Mucosa of descending colon (tissue), 3 donors: ENCODE measurements at places on chromosomes 7 and 10.

DNA sequence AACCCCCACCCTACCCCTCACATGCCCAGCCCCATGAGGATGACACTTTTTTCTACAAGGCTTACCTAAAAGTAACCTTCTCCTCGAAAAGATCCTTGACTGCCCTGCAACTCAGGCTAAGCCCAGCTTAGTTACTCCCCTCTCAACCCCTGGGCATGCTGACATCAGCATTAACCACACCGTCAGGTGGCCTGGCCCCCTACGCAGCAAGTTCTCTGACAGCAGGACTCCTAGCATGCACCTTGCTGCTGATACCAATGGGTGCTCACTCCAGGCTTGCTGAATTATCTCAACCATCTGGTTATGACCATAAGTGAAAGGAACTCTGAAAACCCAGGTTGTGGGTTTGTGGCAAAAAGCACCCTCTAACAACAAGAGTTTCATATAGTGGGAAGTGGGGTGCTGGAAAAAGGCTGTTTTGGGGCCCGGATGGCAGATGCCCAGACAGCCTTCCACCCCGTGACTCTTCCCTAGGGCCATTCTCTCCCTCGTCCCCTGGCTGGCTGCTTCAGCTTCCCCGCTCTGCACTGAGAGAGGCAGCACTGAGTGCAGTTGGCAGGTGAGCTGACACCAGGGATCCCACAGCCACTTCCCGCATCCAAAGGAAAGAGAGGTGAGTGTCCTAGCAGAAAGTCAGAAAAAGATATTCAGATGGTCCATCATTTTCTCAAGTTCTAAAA is 518.9 kb downstream of the KCNMA1 start:
- no peak for DNase-seq

DNA sequence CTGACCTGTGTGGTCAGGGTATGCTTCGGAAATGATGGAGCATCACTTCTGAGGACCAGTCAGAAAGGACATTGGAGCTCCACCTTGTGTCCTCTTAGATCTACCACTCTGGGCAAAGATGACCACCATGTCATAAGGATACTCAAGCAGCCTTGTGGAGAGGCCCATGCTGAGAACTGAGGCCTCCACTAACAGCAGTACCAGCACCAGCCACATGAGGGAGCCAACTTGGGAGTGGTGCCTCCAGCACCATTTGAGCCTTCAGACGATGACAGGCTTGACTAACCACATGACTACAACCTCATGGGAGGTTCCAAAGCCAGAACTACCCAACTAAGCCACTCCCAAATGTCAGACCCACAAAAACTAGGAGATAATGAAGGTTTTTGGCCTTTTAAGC is 116.0 kb downstream of the NPTX2 start:
- peak; percentile 51 for DNase-seq

GRCh38 chr7:261341-262250 is 28.4 kb upstream of the FOXL3 start:
- DNase-seq, result no peak

GRCh38 chr7:124781907-124782734 is 16.5 kb upstream of the GPR37 start:
- no peak for DNase-seq

DNA sequence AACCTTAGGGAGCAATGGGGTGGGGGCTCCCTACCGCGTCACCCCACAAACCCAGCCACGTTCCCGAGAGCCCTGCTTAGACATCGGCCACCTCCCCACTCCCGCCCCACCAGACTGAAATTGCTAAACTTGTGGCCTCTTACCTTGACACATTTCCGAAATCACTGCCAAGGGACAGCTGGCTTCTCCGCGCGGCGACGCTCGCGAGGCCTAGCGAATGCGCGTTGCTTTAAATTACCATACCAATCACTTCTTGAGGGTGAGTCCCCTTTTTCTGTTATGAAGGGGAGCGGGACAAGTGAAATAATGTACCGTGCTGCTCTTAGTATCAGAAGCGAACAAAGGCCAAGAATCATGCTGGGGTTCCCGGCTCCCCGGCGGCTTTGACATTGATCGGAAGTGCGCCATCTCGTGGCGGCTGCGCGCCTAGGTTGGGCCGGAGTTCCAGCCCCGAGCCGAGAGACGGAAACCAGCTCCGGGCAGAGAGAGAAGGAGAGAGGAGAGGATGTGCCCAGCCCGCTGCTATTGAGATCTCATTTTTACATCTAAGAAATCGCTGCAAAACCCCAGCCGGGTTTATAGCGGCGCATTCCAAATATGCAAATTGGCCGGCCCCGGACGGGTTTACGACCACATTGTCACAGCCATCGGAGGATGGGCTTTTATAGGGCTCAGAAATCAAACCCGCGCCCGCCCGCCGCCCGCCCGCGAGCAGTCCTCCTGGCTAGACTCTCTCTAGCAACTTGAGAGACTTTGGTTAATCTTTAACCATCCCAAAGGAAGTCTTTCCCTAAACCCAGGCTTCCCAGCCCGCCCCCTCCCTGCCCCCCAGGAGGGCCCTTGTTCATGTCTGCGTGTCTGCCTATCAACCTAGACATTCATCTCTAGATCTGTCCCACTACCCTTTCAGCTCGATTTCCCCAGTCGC is 5.3 kb downstream of the HOXA11 start:
- peak; percentile 92 for DNase-seq

DNA sequence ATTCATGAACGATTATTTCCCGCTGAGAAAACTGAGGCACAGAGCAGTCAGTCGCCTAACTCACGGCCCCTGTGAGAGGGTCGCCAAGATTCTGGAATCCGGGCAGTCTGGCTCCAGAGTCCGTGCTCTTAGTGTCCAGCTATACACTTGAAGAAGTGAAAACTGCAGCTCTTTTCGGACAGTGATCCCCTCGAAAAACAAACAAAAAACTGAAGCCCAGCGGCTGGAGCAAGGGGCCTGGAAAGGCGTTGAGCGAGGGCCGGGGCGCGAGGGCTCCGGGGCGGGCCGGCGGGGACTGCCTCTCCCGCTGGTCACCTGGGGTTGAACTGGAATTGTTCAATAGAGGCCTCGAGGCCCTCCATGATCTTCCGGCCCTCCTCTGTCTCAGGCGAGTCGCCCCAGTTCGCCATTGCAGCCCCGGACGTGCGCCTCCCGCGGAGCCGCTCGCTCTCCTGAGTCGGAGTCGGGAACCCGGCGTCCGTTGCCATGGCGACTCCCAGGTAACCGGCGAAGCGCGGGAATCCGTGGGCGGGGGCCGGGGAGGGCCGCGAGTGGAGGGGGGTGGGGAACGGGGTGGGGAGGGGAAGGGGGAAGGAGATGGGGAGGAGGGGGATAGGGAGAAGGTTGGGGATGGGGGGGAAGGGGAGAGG is 881 bp downstream of the C10orf67 start:
- peak; percentile 64 for DNase-seq

GRCh38 chr10:48725708-48726107 is 41.0 kb downstream of the WDFY4 start:
- DNase-seq, result no peak

- no peak for DNase-seq
These were observed 168.3 kb downstream of the SLIT1 start for GRCh38 chr10:97017474-97017903.

DNA sequence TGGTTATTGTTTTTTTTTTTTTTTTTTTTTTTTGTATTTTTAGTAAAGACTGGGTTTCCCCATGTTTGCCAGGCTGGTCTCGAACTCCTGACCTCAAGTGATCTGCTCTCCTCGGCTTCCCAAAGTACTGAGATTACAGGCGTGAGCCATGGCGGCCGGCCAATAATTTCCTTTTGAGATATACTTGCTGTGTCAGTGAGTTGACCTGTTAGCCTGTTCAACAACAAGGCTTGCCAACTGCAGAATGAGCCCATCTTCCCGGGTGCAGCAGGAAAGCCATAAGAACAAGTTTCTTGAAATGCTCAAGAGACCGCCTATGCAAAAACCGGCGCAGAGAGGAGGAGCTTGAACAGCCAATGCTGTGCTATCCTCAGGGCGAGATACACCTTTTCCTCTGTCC is 112.5 kb downstream of the PRPF18 start:
- no peak for DNase-seq

GRCh38 chr7:117011419-117012260 is 58.3 kb downstream of the ST7 start:
- DNase-seq, result no peak

- no peak for DNase-seq
These were observed 71.2 kb downstream of the FANK1 start for GRCh38 chr10:125967533-125967932.

DNA sequence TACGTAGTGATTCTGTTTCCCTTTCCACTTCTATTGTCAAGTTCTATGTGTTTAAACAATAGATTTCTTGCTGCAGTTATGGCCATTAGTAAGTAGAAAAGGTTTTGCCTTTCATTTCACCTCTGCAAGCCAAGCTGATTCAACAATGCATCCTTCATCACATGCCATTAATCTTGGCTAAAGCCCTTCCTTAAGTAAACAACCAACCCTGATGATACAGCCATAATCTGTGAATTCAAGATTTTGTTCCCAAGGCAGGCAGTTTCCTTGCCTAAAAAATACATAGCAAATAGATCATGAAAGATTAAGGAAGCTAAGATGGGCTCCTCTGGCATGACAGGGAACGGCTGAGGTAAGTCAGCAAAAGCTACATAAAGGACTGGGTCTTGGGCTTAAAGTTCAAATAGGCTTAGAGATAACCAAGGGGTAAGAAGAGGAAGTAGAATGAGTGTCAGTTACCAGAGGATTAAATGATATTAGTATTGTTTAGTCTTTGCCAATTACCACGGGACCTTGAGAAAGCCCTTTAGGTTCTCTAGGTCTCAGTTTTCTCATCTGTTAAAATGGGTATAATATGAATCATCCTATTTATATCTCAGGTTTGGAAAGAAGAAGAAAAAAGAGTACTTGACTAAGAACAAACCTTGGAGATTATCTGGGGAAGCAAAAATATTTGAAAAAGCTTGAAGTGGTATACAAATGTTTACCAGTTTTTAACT is 35.9 kb upstream of the ANK3 start:
- DNase-seq, result no peak

DNA sequence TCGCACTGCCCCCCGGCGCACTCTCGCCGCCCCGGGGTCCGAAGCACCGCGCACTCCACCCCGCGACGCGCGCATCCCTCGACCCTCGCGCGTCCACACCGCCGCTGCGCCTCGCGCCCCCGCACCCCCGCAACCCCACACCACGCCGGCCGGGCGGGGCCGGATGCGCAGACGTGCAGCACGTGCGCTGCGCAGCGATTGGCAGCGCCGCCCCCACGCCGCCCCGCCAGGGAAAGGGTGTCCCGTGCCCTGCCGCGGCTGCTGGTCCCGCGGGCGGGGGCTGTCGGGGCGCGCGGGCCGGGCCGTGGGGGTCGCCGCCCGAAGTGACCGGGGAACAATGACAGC is 53.7 kb upstream of the KDM7A start:
- peak; percentile 90 for DNase-seq
